WTC11 (cell line): ENCODE measurements at places on chromosomes 5 and 9. TPM values are rescaled to one million over a fixed set of nuclear protein-coding genes. Genes with fewer than 3 reads are reported as not detected.
A peak's percentile ranks its signal among the peaks of the same experiment; 100 is the strongest.

The SCGB3A2 gene
- total RNA-seq: 57.3 to 79.1 TPM (median 66.0 TPM) in 3 replicates

The GDA gene
- 0.25 to 0.68 TPM (median 0.39 TPM) in 3 replicates for total RNA-seq

- DNase-seq: no peak
These were observed 93.5 kb downstream of the MVB12B start for GRCh38 chr9:126420135-126420534.

DNA sequence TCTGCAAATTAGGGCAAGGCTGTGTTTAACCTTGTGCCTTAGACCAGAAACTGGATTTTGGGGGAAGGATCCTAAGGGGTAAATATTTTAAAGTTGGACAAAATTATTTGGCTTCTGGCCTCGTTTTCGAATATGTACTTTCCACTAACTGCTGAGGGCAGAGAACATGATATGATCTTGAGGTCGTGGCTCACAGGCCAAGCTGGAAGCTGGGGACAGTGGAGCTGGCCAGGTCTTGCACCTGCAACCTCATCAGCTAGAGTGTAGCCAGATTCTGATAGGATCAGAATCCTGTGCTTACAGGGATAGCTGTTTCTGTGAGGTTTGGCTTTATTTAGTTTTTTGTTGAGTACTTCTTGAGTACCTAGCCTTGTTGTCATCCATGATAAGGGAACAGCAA lies 24.9 kb downstream of the MAN2A1 start:
- DNase-seq: no peak

- peak; percentile 64 for DNase-seq
These were observed 215.8 kb downstream of the MELK start for GRCh38 chr9:36788534-36788933.

- DNase-seq: no peak
These were observed 10.8 kb downstream of the FBXO38 start for GRCh38 chr5:148394587-148395019.

DNA sequence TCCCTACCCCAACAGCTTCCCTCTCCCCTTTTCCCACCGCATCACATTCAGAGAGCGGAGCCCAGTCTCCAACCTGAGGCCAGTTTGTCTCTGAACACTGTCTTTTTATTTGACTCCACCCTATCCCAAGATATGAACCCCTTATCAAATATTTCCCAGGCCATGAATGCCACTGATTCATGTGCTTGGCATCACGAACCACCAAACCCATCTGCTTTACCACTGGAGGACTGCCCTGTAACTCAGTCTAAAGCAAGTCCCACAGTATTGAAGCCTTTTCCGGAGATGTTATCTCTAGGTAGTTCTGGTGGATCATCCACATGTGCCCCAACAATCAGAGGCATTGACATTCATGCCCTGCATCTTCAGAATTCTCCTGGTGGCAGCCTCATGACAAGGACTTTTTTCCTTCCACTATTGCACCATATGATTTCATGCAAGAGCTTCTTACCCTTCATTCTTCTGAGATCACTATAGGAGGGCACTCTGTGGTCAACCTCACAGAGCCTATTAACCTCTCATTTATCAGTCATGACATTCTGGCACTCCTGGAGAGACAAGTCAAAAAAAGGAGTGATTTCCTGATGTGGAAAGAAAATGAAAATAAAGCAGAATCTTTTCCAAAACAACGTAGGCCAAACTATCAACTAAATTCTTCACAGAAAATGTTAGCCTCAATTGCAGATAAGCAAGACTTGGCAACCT lies 12.3 kb upstream of the SPATA31D4 start:
- no peak for DNase-seq

DNA sequence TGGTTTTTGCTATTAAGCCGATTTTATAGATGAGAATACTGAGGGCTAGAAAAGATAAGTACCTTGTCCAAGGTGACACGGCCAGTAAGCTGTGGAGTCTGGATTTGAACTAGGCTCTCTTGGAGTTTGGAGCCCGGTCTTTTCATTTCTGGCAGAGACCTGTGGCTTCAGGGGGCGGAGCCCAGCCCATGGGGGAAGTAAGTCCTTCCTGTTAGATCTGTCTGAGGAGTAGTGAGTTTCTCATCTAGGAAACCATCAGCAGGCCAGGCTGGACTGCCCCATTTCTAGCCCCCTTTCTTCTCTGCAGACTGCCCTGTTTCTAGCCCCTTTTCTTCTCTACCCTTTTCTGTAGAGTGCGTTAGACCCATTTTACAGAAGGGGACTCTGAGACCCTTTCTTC lies 521 bp upstream of the PTGS1 start:
- DNase-seq: no peak

DNA sequence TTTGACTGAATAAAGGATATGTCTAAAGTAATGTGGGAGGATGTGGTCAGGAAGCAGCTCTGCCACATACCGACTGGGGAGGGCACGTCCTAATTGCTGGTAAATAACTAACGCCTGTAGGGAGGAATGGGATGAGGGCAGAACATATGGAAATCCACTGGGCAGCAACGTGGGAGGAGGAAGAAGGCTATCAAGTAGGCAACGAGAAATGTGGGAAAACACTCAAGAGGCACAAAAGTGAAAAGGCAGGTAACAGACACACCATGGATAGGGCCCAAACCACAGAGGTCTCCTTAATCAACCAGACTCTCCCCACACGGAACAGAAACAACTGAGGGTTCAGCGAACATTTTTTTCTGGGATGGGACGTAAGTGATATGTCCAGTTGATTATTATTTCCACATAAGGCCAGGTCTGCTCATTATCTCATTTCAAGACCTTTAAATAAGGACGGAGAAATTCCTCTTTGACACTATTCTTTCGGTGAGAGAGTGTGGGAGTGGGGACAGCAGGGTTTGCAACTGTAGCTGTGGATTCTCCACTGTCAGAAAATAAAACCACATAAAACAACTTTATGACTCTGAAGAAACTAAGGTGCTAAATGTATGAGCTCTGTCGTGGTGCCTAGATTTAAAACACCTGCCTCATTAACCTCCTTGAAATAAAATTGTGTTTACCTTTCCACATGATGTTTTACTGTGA lies 17.0 kb downstream of the IARS1 start:
- no peak for DNase-seq
